Calu3 (cell line): ENCODE measurements at places on chromosomes 11 and 22. TPM values are rescaled to one million over a fixed set of nuclear protein-coding genes. Genes with fewer than 3 reads are reported as not detected.

PDE2A gene
- total RNA-seq = 1.1 and 4.3 TPM in 2 replicates

OR52I1 gene
- total RNA-seq = not detected in 2 replicates

DGCR6 gene
- 3.1 and 3.2 TPM in 2 replicates for total RNA-seq

TUBA8 gene
- 2.4 and 2.6 TPM in 2 replicates for total RNA-seq

HBE1 gene
- total RNA-seq = not detected in 2 replicates

RAC2 gene
- total RNA-seq = 21.0 and 24.0 TPM in 2 replicates

SLC22A25 gene
- total RNA-seq = not detected in 2 replicates

FAT3 gene
- total RNA-seq = 0.22 and 0.68 TPM in 2 replicates

MS4A6A gene
- not detected in 2 replicates for total RNA-seq

ART1 gene
- not detected in 2 replicates for total RNA-seq

SLC22A9 gene
- not detected in 2 replicates for total RNA-seq

DNA sequence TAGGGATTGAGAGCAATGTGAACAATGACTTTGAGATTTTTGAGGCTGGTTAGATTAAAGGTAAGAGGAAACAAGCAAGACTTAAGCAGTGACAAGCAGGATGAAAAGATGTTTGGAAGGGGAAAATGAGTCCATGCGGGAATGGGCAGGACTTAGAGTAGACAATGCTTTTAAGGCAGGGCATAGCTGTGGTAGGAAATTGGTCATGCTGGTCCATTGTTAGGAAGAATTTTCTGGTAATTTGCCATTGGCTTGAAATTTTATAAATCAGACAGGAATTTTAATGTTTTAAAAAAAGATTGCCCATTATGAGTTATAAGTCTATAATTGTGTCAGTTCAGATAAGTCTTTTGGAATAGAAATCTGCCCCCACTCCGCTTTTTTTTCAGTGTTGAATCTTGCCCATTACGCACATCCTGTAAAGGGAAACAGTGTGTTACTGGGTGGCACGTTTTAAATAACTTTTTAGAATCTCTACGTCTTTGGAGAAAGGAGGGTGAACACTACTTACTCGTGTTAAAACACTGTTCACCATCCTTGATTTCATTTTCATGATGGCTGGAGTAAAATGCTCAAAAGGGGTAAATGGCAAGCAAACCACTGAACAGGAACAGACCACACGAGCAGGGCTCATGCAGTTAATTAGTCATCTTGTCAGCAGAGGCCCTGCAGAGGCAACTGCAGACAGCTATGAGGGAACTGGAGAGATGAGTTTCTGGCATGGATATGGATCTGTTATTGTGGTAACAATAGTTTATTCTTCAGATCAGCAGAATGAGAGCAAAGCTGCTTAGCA, 25.0 kb downstream of the SWAP70 start:
- DNase-seq = no peak

GRCh38 chr11:74717221-74717969, 13.8 kb downstream of the CHRDL2 start:
- no peak for DNase-seq

- DNase-seq = peak; percentile 47
Measured at GRCh38 chr11:8593935-8594909, at the start of gene STK33. Gene STK33 (minus strand): TSS chr11:8594228. CDS start chr11:8474905, 119,323 bp downstream.

GRCh38 chr11:69115586-69116560, 39.9 kb upstream of the SMIM38 start:
- DNase-seq = peak; percentile 67

DNA sequence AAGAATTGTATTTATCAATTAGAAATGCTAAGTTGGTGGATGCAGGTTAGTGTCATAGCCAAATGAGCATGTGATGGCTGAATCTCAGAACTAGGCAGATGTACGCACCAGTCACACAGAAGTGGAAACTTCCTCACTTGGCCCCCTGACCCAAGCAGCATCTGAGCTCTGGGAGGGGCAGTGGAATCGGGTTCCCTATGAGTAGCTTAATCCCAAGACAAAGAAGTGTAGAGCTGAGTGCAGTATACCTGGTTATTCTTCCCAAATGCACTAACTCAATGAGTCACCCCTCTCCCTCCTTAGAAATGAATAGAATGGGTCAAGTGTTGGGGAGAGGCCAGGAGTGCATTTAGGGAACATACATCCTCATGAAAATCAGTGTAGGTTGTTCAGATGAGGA, 224.6 kb downstream of the FAT3 start:
- no peak for DNase-seq

GRCh38 chr11:112318184-112318591, 57.5 kb upstream of the PLET1 start:
- DNase-seq = no peak

DNA sequence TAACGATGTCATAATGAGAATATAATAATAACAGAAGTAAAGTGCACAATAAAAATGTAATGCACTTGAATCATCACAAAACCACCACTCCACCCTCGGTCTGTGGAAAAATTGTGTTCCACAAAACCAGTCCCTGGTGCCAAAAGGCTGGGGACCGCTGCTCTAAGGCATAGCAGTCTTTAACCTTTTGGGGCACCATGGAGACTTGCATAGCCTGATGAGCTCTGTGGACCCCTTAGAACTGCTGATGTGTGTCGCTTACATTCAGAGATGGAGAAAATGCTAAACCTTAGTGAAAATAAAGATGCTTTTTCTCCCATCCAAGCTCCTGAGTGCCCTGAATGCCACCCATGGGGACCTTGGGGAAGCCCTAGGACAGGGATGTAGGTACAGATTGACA, 87.6 kb upstream of the SEPTIN5 start:
- DNase-seq = no peak

DNA sequence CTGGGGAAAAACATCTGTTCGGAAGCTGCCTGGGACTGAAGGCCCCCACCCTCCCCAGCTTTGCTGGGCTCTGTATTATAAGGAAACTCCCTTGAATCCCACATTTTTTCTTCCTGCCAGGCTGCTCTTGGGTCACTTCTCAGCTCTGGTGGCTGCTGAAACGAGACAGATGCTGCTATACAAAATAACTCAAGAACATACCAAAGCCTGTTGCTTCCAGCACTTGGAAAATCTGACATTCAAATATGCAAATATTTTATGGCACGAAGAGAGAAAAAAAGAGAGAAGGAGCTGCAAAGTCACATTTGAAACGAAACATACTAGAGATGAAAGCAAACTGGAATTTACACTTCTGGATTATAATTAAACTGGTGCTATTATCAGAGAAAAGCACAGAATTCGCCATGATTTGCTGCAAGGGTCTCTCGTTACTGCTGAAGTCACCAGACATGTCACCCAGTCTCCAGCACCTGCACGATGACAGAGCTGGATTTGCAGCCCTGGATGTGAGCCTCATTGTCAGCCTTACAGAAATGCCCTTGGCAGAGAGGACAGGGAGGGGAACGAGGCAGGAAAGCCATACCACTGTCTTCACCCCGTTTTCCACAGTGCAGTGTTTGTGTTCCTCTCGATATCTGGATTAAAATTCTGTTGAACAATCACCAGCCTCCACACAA, 47.9 kb upstream of the IGSF9B start:
- DNase-seq = no peak

DNA sequence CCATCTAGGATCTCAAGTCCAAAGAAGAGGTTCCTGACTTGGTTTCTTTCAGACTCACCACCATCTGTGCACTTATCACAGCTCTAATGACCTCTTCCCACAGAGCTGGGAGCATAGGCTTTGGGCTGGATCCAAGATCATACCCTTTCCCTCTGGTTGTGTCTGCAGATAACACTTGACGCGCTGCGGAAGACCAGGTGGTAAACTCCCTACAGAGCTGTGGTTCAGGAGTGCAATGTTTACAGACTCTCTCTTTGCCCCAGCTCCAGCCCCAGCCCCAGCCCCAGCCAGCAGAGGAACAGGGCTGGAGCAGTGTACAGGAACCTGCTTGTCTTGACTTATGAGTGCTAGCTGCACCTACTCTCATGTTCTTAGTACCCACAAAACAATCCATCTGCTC, 274.4 kb upstream of the SYN3 start:
- DNase-seq = no peak

DNA sequence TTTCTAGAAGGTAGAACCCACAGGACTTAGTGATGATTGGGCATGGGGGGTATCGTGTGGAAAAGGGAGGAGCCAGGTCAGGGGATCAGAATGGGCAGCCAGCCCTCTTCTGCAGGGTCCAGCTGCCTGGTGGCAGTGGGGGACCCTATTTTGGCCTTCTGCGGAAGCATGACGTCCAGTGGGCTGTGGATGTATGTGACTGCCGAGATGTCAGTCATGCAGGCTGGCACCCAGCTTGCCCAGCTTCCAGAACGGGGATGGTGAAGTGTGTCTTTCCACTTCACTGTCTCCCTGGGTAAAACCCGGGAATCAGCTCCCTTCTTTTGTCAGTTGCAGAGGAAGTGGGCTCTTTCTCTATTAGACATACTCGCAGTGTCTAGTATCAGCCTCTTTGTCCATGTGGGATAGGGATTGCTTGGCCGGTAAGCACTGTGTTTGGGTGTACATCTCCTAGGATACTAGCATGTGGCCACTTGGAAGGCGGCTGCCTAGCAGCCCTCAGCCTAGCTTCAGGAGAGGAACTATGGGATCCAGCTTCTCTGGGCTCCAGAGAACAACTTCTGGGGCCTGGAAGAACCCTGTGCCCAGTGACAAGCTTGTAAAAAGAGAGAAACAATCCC, 51.4 kb downstream of the GRIK4 start:
- no peak for DNase-seq

DNA sequence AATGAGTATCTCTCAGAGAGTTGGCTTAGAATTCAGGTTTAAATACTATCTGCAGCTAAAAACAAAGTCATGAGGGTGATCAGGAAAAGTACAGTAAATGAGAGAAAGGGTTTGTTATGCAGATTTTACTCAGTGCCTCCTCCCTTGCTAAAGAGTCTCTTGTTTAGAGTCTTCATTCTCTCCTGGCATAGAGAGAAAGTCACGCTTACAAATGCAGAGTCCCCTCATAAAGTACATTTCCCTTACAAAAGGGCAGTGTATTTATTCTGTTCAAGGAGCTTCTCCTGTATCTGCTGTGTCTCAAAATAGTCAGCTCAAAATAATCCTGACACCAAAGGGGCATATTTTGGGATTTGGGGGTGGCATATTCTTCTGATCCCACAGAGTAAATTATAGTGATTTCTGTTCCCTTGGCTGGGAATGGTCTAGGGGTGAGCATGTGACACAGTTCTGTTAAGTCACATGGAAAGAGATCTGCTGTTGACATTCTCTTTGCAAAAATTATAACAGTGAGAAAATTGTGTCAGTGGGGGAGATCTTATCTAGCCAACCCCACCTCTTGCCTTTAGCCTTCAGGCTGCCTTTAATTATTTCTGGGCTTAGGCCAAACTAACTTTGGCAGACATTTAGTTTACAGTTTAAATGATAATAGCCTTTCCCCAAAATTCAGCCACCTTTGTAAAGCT, 102.9 kb downstream of the MTNR1B start:
- no peak for DNase-seq

DNA sequence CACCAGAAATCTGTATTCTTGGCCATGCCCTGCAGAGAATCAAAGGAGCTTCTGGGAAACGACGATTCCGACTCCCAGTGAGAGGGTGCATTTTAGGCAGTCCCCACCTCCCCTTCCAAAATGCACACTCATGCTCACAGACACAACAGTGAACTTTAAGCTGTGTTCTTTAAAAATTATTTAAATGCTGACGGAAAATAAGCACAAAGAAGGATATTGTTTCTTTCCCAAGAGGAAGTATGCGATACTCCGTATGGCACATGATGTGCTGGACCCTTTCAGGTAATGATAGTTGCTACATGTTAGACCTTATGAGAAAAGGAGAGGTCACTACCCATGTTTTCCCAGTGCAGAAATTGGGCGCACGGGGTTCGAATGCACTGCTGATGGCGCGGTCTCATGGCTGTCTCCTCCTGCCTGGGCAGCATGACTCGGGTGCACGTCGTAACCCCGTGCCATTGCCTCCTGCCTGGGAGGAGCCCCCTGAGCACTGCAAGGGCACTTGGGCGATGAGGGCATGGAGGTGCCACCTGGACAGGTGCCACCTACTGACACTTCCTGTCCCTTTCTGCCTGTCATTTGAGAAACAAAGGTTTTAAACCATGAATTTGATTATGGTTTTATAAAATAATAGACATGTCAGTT, 63.9 kb upstream of the CTTN start:
- DNase-seq = no peak

DNA sequence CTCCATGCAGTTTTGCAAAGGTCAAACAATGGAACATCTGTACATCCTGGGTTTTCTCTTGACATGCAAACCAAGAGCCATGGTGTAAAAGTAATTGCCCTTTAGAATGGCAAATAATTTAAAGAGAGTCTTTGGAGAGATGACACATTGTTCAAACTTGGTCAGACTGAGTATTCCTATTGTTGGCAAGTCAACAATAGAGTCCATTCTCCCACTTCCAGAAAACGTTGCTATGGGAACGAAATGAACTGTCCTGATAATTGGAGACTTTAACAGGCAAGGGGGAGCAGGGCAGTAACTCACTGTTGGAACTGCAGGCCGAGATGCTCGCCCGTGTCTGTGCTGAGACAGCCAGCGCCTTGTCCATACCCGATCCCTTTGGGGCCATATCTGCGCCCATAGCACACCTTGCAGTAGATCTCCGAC, 13.9 kb downstream of the CSRP3 start:
- DNase-seq = no peak

GRCh38 chr22:38824585-38824984, 19.2 kb downstream of the NPTXR start:
- peak; percentile 76 for DNase-seq

DNA sequence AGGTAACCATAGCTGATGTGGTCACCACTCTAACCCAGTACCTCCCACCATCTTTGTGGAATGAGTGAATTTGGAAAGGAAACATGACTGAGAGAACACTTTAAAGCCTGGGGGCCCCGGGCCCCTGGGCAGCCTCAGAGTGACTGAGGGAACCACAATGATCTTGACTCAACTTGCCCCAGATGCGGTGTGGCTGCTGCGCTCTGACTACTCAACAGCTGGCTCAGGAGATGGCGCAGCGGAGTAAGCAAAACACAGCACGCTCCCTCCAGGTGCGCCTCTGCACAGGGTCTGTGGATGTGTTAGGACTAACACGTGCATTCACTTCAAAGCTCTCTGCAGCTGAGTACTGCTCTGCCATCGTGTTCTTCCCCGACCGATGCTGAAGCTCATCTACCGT, 5.9 kb downstream of the RNF215 start:
- DNase-seq = no peak

DNA sequence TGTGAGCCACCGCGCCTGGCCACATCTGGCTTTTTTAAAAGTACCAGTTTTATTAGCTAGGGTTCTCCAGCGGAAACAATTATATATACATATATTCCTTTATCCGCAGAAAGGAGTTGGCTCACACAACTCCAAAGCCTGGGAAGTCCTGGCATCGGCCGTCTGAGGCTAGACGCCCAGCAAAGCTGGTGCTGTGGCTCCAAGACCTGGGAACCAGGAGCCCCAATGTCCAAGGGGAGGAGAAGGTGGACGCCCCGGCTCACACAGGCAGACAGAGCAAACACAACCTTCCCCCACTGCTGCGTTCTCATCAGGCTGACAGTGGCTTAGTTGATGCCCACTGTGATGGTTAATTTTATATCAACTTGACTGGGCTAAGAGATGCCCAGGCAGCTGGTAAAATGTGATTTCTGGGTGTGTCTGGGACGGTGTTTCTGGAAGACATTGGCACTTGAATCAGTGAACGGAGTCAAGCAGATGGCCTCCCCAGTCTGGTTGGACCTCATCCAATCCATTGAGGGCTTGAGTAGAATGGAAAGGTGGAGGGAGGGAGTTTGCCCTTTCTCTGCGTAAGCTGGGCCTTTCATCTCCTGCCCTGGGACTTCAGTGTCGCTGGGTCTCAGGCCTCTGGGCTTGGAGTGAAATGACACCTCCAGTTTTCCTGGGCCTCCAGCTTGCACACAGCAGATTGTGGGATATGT, 904.4 kb downstream of the BRD1 start:
- no peak for DNase-seq

- DNase-seq = no peak
Measured at GRCh38 chr11:8207080-8208000, 38.5 kb upstream of the RIC3 start.
